ENCODE measurements at places on chromosomes 7 and 10. TPM values are rescaled to one million over a fixed set of nuclear protein-coding genes. Genes with fewer than 3 reads are reported as not detected.

DNA sequence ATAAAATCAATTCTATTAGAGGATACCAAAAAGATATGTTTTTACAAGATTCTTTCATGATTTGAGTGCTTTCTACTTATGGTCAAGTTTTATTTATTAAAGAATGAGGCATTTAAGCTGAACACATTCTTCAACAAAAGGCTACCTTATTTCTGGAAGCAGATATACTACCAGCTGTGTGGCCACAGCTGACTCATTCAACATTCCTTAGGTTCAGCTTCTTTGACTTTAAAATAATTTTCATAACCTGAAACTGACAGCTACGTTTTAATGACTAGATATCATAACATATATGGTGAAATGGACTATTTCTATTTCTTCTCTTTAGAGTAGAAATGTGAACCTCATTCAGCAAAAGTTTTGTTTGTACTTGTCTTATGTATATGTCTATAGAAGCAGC, 414.2 kb upstream of the SEMA3C start:
- no peak for DNase-seq

MBL2 gene
- not detected for total RNA-seq

PSD gene
- 38.4 TPM for total RNA-seq

- no peak for DNase-seq
Observed at GRCh38 chr10:108789336-108789735, 1134.0 kb downstream of the XPNPEP1 start.

GRCh38 chr7:129831424-129832058, 121.2 kb downstream of the UBE2H start:
- DNase-seq: no peak

GRCh38 chr7:130957137-130957513, 223.1 kb upstream of the KLF14 start:
- no peak for DNase-seq

GRCh38 chr7:155293721-155294510, 3.8 kb upstream of the INSIG1 start:
- DNase-seq: no peak

GRCh38 chr7:49790209-49790608, 16.8 kb downstream of the VWC2 start:
- DNase-seq: no peak

DNA sequence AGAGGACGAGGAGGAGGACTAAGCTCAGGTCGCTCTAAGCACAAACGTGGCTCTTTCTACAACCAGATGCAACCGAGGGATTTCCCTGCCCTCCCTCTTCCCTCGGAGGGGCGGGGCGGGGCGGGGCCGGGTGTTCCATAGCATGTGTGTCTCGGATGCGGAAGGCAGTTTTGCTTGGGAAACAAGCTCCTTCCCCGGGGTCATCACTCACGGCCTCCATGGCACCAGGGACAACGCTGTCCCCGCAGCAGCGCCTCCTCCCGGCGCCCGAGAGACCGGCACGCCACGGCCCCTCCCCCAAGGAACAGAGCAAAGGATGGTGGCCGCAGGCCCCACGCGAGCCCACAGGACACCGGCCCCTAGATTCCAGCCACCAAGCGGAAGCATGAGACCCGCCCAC, 110.5 kb downstream of the PAXIP1 start:
- no peak for DNase-seq

- DNase-seq: no peak
Observed at GRCh38 chr7:99953649-99954048, 22.2 kb downstream of the AZGP1 start.

MMRN2 gene
- 49.0 TPM for total RNA-seq

LIPN gene
- not detected for total RNA-seq

NUDT13 gene
- total RNA-seq: 1.3 TPM

SLC18A2 gene
- 12.6 TPM for total RNA-seq

- DNase-seq: no peak
Observed at GRCh38 chr10:79436066-79436849, 9.2 kb downstream of the ZCCHC24 start.

MALRD1 gene
- 13.8 TPM for total RNA-seq

SGPL1 gene
- total RNA-seq: 61.3 TPM

DNA sequence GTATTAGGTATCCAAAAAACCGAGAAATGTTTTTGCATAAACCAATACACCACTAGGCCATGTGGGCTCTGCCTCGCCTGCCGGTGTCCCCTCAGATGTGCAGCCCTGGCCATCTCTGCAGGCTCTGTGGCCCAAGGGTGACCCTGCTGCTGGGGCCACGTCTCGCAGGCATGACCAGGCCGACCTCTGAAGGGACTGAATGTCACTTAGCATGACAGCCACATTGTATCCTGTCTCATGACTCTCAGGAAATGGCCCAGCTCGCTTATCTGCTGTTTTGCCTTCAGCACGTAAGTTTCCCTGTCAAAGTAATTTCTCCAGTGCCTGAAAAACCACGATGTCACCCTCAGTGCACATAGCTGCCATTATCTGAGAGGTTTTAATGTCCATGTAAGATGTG, 49.5 kb upstream of the ZNF32 start:
- no peak for DNase-seq

ZC3HAV1L gene
- total RNA-seq: 37.4 TPM

DNA sequence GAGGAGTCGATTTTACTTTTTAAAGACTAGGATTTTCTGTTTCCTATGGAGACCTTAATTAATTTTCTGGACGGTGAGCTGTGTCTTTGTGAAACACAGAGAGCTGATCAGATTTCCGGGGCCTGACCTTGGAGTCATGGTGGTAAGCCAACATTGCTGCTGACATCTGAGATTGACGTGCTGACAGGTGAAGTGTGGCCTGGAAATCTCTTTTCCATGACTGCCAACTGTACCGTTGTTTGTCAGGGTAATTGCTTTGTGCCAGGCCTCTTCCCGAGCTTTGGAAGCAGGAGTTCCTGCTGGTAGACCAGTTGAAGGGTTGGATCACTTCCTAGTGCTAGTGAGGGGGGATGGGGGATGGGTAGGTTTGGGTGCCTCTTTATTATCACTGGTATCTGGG, 71.2 kb downstream of the ADRA2A start:
- DNase-seq: no peak

DNA sequence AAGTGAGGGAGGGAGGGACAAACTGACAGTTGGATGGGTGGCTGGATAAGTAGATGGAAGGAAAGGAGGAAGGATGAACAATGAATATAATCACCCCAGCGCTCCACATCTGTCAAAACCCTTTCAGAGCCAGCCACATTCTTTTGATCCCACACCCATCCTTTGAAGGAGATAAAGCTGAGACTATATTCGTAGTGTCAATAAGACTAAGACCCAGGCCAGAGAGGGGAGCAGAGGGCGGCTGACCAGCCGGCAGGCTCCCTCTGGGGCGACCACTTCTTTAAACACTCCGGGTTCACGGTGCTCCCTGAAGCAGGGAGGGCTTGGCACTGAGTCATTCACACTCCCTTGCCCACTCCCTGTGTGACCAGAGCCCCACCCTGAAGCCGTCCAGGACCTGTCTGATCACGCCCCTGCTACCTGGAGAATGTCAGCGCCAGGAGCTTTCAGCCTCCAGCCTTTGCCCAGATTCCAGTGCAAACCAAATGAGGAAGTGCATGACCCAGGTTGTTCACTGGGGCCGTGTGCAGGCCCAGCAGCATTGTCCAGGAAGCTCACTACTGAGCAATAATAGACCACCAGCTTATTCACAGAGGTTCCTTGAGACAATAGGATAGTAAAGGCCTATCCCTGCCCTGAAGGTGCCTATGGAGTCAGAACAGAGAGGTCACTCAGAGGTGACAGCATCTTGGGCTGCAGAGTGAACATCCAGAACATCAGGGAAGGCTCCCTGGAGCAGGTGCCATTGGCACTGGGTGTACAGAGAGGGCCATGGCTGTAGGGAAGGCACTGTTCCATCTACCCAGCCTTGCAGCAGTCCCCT, 34.4 kb downstream of the UNC5B start:
- DNase-seq: peak; percentile 86

GRCh38 chr7:24970676-24971075, 9.3 kb downstream of the OSBPL3 start:
- no peak for DNase-seq

DNA sequence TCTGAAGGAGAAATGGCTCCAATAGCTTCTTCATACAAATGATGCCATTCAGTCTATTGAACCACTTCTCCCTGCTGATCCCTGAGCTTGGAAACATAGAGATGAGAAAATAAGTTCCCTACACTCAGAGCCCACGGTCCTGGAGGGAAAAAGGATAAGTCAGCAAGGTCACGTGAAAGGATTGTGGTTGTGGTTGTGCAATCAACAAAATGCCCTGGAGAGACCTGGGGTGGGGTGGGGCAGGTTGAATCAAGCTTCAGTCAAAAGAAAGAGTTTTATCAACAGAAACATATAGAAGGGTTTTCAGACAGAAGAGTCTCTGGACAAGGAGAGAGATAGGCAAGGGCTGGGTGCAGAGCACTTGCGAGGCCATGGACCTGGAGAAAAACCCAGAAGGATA, 30.1 kb downstream of the C10orf90 start:
- DNase-seq: no peak

FANK1 gene
- total RNA-seq: 2.0 TPM

GRCh38 chr10:63465293-63466143, at the start of gene JMJD1C:
Gene JMJD1C (minus strand): TSS chr10:63465977. CDS start chr10:63465662, 315 bp downstream.
- peak; percentile 28 for DNase-seq
